ENCODE measurements at places on chromosomes 7 and 10.
A peak's percentile ranks its signal among the peaks of the same experiment; 100 is the strongest.

DNA sequence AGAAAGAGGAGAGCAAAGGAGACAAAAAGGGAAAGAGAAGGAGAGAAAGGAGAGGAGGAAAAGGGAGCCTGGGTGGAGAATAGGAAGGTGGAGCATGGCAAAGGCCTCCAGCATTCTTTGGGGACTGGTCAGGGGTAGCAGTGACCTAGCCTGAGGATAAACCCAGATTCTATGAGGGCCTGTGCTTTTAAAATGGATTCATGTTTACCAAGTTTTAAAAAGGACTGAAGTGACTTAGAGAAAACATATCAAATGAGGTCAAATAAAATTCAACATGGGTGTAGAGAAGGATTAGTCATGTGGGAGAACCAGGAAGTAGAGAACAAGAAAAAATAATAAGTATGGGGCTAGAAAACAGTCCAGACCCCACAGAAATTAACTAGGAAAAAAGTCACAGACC lies 20.7 kb downstream of the CREB3L2 start:
- no peak for DNase-seq

DNA sequence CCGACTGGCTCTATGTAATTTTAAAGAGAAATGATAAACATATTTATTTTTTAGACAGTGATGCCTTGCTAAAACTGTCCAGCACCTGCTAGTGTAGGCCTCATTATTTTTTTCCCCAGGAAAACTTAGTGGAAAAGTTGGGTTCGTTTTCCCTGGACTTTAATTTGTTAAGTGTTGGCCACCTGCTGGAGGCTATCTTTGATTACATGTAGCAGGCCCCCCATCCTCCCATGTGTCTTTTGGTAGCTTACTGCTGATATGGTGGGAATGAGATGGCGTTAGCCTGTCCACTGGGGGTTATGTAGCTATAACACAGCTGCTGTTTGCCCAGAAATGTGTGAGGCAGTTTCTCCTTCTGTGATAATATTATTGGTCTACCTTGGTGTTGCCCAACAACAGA lies 265.0 kb downstream of the SORCS3 start:
- no peak for DNase-seq

GRCh38 chr10:47152861-47153349 lies 147.1 kb upstream of the GDF10 start:
- DNase-seq = no peak

DNA sequence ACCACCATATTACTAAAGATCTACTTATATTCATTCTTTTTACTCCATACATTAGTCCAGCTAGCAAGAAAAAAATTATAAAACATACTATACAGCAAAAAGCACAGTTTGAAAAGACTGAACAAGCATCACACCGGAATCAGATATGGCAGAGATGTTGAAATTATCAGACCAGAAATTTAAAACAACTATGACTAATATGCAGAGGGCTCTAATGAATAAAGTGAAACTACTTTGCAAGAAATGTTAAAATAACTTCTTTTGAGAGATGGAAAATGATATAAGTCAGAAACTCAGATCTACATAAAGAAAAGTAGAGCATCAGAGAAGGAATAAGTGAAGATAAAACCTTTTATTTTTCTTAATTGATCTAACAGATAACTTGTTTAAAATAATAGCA lies 50.9 kb downstream of the SGCE start:
- no peak for DNase-seq

- peak; percentile 99 for DNase-seq
Observed at GRCh38 chr7:134174795-134175261, 47.7 kb downstream of the LRGUK start.

GRCh38 chr7:155750255-155751125 lies 61.8 kb downstream of the SHH start:
- DNase-seq = no peak

GRCh38 chr7:31457551-31457950 lies 56.3 kb upstream of the ITPRID1 start:
- no peak for DNase-seq

- DNase-seq = no peak
Observed at GRCh38 chr7:46809886-46810285, 772.0 kb downstream of the TNS3 start.

DNA sequence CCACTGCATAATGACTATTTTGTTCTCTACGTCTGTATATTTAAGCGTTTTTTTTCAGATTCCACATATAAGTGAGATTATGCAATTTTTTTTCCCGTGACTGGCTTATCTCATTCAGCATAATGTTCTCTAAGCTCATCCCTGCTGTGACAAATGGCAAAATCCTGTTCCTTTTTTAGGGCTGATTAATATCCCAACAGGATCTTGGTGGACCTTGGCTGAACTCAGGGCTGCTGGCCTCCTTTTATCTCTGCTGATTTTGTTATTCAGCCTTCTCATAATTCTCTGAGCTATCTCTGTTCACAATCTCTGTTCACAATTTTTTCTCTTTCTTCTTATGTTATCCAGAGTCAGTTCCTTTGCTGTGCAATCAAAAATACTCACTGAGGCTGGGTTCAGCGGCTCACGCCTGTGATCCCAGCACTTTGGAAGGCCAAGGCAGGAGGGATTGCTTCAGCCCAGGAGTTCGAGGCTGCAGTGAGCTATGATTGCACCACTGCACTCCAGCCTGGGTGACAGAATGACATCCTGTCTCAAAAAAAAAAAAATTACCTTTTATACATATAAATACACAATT lies 1035.9 kb upstream of the AUTS2 start:
- DNase-seq = peak; percentile 34

GRCh38 chr10:13950543-13950939 lies 363.8 kb downstream of the PRPF18 start:
- no peak for DNase-seq

DNA sequence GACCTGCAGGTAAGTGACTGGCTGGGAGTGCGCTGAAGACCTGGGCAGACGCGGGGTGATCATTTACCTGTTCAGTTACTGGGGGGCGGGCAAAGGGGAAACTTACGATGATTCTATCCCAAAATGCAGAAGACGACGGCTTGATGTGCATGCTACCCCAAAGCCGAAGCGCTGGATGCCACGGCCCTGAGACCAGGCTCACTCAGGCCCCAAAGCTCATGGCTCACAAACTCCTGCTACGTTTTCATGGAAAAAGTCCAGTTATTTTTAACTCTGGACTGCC lies 200.6 kb downstream of the DIP2C start:
- DNase-seq = no peak

DNA sequence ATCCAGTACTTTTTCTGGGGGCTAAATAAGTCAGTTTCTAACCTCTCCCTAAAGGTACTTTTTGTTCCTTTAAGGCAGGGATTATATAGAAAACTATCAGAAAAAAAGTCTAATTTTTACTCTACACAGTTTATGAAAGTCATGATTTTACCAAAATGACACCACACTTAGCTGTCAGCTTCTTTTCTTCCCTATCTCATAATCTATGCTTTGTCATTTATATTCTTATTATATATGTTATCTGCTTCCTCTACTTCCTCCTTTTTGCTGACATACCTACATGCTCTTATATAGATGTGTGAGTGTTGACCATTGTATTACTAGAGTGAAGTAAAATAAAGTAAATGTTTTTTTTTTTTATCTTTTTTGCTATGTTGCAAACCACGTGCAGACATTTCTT lies 203.9 kb upstream of the CHRM2 start:
- DNase-seq = no peak

DNA sequence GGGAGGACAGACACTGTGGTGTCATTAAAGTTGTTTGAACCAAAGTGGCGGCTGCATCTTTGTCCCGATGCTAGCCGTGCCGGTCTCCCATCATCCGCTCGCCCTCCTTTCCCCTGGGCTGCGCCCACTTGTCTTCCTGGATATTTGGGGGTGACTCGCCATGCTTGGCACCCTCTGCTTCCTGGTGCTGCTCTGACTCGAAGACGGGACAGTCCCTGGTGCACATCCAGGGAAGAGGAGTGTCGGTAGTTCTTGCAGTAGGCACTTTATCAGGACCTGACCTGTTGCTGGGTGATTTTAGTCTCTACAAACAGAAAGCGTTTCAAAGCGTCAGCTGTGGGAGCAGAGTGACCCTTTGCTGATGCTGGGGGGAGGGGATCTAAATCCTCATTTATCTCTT lies 68.3 kb upstream of the DNAJB6 start:
- DNase-seq = no peak

DNA sequence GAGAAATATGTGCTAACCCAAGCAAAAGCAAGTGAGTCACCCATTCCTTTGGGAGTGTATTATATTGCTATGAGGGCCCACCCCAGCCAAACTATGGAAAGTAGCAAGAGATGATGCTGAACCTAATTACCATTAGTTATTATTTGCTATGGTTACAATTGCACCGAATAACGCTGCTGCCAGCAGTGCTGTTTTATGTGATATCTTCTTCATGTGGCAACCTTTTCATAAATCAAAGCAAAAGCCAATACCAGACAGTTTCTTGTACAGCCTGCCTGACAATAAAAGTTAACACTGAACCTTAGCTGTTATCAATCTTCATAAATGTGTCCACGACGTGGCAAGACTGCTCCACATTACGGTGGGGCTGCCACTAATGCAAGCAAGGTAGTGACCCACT lies 241.7 kb upstream of the PLXNA4 start:
- no peak for DNase-seq

DNA sequence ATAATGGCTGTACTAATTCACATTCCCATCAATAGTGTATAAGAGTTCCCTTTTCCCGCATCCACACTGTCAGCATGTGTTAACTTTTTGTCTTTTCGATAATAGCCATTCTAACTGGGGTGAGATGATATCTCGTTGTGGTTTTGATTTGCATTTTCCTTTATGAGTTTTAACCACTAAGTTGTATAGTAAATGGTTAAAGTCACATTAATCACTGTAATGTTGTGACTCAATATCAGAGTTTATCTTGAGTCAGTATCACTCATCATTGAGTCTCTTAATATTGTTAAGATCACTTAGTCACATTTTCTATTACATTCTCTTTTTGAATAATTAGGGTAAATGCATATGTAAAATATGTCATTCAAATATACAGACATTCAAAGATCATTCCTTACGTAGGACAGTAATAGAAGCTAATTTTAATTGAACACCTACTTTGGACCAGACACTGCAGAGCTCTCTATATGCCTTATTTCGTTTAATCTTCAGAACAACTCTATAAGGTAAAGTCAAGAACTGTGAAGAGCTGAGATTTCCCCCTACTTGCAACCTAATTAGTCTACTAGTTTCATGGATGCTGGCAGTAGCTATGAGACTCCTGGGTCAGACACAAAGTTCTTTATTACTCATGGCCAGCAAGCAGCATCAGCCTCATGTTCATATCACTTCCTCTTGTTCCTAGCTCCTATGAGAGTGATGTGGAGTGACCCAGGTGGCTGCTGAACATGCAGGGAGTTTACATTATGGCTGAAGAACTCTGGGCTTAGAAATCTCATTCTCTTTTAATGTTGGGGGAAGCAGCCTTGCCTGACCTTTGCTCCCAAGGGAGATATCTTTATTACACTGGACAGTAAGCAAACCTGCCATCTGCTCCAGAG lies 30.5 kb downstream of the CREB5 start:
- DNase-seq = no peak

DNA sequence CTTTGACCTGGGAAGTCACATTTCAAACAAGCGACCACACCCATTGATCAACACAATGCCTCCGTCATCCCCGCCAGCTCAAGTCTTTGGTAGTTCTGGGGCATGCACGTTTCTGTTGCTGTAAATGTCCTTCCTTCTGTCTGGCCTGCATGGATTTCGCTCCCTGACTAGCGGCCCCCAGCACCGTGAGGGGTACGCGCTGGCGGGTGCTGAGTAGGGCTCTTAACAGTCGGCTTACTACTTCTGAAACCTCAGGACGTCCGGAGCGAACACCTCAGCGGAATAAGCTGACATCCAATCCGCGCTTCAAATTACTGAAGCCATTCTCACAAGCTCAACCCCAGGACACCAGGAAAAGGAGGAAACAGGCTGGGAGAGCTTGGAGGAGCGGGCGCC lies 505 bp downstream of the NUDCD3 start:
- DNase-seq = no peak

GRCh38 chr10:112161757-112162518 lies 21.6 kb downstream of the GPAM start:
- DNase-seq = no peak

GRCh38 chr10:131143425-131144165 lies 167.9 kb downstream of the TCERG1L start:
- no peak for DNase-seq

GRCh38 chr7:137488038-137488437 lies 144.5 kb upstream of the PTN start:
- no peak for DNase-seq

DNA sequence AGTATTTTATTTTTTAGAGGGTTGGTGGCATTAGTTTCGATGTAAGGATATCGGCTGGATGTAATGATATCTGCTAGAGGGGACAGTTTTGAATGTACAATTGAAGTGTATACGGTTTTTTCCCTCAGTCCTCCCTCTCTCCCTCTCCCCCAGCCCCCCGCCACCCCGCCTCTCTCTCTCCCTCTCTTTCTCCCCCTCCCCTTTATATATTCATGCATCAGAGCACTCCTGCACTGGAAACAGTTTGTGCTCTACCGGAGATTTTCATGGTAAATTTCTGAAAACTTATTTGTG lies 1.6 kb downstream of the GLCCI1 start:
- DNase-seq = no peak

DNA sequence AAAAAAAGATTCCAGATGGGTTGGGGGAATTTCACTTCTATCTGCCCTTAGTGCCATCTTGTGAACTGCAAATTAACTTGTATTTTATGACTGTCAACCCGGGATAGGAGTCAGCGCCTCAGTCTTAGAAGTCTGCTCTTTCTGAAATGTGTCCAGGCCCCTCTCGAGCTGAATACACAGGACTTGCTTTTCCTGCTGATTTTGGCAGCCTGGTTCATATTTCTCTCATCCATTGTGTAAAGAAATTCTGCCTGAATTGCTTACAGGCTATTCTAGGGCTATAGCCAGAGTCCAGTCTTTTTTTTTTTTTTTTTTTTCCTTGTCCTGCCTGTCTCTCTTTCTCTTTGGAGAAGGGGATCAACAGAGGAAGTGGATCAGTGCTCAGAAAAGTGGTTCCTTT lies 24.6 kb downstream of the GATA3 start:
- DNase-seq = no peak

DNA sequence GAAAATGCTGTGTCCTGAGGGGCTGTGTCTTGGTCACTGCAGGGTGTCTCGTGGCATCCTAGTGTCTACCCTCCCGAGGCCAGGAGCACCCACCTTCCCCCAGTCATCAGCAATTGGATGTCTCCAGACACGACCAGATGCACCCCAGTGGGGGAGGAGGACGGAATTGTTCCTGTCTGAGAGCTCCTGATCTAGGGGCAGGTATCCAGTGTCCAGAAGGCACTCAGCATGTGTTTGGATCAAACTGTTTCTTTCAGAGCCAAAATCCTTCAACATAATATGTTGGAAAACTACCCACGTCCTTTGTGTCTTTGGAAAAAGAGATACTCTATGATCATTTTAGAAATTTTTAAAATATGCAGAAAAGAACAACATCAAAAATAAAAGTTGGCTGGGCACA lies 16.9 kb downstream of the PRKRIP1 start:
- no peak for DNase-seq

- no peak for DNase-seq
Observed at GRCh38 chr7:56229631-56230030, 113.4 kb upstream of the NUPR2 start.

Measured in COLO829 (cell line).